Daoy (cell line): ENCODE measurements at places on chromosomes 4 and X. TPM values are rescaled to one million over a fixed set of nuclear protein-coding genes. Genes with fewer than 3 reads are reported as not detected.

The AFM gene
- total RNA-seq: not detected in 2 replicates

The FHIP1A gene
- total RNA-seq: 1.9 and 2.1 TPM in 2 replicates

The CXCL11 gene
- total RNA-seq: 3.7 and 9.8 TPM in 2 replicates

The PHOX2B gene
- not detected in 2 replicates for total RNA-seq

The RTL5 gene
- total RNA-seq: 0.18 and 0.86 TPM in 2 replicates

The STARD8 gene
- total RNA-seq: 3.4 and 3.8 TPM in 2 replicates

The RBBP7 gene
- 100 and 103 TPM in 2 replicates for total RNA-seq

The PPP1R2C gene
- not detected in 2 replicates for total RNA-seq

- DNase-seq: no peak
Measured at GRCh38 chr4:182679533-182679932, 237.7 kb downstream of the DCTD start.

DNA sequence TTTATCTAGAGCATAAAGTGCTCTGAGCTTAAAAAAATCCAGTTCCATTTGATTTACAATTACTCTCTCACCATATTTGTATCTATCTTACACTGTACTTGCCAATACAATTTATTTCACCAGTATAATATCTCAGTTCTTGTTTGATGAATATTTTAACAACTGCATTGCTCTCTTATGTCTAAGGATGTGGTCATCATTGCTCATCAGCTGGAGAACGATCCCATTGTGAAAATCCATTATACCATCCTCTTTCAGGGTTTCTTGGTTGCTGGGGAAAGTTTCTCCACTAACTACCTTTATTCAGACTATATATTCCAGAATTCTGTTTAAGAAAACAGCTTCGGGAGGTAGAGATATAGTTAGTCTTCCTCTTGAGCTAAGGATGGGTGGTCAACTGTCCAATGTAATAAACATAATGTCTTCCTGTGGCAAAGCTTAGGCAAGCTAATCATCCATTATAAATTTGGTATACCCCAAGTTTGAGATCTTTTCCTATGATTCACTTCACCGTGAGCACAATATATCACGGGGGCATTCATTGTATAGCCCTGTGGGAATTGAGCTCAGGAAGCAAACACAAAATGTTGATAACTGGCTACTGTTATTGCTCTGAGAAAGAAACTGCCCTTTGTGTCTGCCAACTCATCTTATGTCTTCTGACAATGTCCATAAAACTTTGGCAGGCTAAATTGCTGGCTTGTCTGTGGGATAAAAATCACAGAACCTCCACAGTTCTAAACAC lies 2361.9 kb downstream of the ARAP2 start:
- DNase-seq: peak; percentile 11

DNA sequence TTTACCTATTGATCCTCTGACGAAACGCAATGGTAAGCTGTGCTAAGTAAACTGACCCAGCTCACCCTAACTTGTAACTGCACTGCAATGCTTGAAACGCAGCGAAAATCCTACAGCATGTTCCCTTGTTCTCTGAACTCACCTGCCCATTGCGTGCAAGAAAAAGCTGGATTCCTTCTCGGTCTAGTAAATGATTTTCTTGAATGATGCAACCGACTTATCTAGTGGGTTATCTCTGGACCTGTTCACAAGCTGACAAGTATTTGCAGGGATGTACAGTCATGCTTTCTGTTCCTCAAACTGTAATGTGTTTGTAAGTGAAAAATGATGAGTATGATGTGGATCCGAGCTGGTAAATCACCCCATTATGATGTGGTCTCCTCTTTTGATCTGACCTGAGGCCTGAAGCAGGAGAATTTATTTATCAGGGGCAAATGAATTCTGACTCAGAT lies 140.1 kb downstream of the BTC start:
- no peak for DNase-seq

DNA sequence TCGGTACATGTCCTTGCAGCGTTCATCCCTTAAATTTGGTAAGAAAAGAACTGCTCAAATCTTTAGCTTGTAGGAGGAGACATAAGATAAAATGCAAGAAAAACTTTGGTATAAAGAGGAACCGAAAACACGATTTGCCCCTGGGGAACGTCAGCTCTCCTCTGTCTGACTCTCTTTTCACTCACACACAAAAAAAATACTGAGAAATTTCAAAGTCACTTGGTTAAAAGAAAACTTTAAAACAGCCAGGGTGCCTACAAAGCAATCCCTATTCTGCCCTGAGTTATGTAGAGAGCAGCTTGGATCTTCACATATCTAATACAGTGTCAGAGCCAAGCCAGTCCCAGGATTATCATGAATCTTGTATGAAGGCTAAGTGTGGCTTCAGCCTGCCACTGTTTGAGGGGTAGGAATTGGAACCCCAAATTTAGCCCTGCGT lies 248.5 kb upstream of the CXXC4 start:
- DNase-seq: no peak

DNA sequence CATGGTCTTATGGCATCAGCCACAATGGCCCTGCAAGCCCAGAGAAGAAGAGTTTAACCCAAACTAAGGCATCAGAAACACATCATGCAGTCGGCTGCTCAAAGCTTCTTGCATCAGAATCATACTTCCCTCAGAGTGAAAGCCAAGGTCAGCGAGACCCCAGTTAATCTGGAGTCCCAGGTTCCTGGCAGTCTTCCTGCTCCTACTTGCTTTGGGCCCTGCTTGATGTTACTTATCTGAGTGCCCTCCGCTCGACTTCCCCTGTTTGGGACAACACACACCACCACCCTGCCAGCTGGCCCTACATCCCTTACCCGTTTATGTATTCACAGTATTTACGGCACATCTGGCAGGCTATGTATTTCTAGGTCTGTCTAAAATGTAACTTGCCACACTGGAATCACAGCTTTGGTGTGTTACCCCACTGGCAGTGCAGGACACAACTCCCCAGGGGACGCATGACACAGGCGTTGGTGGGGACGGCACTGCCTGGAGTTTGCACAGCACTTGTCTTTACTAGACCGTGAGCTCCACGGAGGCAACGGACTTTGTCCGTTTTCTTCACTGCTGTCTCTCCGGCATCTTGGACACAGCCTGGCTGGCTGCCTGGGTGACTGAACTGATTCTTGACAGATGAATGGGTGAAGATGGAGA lies 22.8 kb downstream of the CRMP1 start:
- DNase-seq: no peak

DNA sequence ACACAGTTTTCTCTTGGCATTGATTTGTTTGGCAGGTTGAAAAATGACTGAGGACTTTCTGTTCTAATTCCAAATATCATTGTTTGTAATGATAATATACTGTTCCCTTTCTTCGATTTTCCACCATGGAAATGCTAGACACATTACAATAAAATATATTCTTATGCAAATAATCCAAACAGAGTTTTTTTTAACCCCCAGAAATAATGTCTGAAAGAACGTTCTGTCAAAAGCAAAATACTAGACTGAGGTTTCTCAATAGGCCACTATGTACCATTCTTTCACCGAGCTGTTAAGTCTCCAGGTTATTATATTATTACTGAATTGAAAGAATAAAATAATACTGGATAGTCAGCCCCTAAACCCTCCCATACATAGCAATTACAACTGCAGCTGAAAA lies 312.5 kb downstream of the ZIC3 start:
- DNase-seq: no peak

DNA sequence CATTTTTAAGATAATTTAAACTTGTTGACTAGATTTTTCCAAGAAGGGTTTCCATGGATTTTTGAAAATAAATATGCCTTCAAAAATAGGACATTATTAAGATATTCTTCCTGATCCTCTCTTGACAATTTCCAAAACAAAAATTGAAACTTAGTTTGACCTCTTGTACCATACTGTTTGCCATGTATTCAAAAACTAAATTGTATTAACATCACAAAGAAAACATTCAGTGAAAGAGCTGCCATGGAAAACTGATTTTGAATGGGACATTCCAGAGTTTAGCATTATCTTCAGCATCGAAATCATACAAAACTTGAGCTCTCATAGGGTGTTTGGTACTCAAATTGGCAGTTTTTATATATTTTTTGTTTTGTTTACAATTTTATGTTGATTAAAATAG lies 68.0 kb upstream of the HPGD start:
- no peak for DNase-seq

- DNase-seq: no peak
Measured at GRCh38 chr4:141047228-141047884, 85.9 kb downstream of the RNF150 start.

DNA sequence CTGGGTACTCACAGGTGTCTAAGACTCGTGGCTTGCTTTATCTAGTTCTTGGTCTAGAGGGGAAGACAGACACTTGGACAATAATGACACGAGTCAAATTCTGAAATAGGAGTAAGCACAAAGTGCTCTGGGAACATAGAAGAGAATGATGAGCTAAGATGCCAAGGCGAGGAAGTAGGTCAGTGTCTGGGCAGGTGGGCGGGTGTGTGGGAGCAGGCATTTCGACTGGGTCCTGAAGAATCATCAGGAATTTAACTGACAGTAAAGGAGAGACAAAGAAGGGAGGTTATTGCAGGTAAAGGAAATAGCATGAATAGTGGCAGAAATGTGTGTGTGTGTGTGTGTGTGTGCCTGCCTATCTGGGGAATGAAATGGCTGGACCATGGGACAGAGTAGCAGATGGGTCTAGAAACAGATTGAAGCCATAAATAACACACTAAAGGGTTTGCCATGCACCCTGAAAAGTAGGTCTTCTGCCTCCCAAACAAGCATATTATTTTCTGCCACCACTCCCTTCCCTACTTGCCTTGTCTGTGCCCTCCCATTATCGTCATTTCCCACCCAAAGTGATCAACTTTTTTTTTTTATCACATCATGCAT lies 58.4 kb upstream of the SLC25A43 start:
- DNase-seq: no peak

DNA sequence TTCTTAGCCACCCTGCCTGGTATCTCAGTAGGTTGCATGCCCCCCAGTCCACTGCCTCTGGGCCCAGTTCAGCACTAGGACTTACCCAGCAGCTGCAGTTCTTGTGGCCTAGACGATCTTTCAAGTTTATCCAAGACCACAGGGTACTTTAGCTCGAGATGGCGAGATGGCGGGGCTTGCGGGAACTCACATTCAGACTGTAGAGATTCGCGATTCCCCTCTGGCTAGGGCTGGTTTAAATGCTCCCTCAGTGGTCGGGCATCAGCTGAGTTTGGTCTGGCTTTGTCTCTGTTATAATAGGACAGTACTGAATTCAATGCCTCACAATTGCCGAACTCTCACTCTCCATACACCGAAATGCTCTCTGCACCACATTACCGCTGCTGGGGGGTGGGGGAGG lies 18.4 kb upstream of the RFC1 start:
- no peak for DNase-seq

DNA sequence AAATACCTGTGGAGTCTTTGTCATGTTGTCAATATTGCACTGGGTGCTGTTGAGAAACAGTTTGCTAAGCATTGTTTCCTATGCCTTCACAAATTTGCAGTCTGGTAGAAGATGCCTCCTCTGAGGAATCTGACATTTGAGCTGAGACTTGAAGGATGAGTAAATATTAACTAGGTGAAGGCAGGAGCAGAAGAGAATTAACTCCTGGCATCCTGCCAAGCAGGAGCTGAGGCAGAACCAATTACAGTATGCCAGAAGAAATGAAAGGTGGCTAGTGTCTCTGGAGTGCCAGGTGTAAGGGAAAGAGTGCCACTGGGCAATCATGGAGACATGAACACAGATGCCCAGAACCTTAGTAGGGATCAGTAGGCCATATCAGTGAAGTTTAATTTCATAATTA lies 1778.2 kb upstream of the PCDH10 start:
- no peak for DNase-seq

DNA sequence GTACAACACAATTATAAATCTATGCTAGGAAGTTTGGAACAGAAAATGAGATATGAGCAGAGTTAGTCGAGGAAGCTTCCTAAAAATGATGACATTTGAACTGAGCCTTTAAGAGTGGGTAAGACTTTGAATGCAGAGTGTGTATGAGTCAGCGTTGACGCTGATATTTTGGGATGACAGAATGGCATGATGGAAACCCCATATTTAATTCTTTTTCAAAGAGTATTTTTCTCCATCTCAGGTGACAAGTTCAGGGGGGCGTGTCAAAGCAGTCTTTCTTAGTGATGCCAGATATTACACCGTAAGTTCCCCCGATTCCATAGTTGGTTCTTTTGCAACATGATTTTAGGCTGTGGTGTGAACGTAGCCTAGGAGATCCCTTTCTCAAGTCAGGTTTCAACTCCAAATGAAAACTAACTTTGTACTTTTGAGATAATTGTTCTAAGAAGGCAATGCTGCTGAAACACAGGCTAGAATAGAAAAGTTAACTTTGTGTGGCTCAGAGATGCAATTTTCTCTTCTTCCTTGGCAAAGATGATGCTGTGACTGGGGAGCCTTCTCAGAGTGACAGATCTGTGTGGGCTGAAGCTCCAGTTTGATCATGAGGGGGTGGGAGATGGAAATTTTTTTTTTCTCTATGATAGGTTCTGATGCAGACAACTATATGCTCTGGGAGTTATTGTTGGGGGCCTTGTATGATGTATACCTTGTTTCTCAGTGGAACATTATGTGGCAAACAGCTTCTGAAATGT lies 59.2 kb downstream of the GLUD2 start:
- DNase-seq: no peak

GRCh38 chrX:154440623-154441357 lies 3.2 kb upstream of the FAM50A start:
- no peak for DNase-seq

- no peak for DNase-seq
Measured at GRCh38 chr4:166481055-166481454, 608.0 kb downstream of the TLL1 start.

GRCh38 chr4:71396382-71396781 lies 57.6 kb downstream of the SLC4A4 start:
- DNase-seq: peak; percentile 2

DNA sequence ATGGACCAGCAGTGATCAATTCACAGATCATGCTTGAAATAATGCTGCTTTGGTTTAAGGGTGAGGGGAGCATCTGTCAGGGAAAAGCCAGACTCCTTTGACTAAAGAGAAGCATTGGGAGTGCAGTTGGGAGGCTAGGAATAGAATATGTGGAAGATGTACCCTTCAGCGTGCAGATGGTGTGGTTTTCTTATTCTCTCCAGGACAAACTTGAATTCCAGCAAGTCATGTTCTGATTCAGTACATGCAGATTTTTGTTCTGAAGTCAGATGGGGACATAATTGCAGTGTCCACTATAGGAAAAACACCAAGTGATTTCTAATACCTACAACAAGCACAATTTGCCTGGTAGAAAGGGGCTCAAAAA lies 99.0 kb upstream of the LIMCH1 start:
- DNase-seq: no peak

- no peak for DNase-seq
Measured at GRCh38 chr4:77848508-77848907, 14.1 kb upstream of the MRPL1 start.

- no peak for DNase-seq
Measured at GRCh38 chr4:38129460-38130227, 169.4 kb downstream of the PTTG2 start.
